ENCODE measurements at places on chromosomes 6 and 20.

- no peak for DNase-seq
Measured at GRCh38 chr6:169997187-169997929, 245.9 kb downstream of the ERMARD start.

- no peak for DNase-seq
Measured at GRCh38 chr20:7178004-7178403, 410.5 kb downstream of the BMP2 start.

DNA sequence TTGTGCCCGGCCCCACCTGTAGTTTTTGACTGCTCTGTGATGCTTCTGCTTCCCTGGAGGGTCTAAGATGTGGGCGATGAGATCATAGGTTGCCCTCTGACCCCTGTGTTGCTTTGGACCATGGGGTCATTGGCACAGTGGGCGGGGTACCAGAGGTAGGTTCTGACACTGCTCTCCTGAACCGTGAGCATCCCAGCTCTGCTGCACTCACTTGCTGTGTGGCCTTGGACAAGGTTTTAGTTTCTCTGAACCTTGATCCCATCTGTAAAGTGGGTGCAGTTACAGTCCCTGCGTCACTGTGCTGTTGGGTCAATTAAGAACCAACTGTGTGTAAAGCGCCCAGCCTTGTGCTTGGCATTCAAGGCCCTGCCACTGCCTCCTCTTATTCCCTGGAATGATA lies 30.9 kb downstream of the SRC start:
- no peak for DNase-seq

- DNase-seq, result peak; percentile 57
Measured at GRCh38 chr6:4394786-4395185, 259.4 kb upstream of the ECI2 start.

DNA sequence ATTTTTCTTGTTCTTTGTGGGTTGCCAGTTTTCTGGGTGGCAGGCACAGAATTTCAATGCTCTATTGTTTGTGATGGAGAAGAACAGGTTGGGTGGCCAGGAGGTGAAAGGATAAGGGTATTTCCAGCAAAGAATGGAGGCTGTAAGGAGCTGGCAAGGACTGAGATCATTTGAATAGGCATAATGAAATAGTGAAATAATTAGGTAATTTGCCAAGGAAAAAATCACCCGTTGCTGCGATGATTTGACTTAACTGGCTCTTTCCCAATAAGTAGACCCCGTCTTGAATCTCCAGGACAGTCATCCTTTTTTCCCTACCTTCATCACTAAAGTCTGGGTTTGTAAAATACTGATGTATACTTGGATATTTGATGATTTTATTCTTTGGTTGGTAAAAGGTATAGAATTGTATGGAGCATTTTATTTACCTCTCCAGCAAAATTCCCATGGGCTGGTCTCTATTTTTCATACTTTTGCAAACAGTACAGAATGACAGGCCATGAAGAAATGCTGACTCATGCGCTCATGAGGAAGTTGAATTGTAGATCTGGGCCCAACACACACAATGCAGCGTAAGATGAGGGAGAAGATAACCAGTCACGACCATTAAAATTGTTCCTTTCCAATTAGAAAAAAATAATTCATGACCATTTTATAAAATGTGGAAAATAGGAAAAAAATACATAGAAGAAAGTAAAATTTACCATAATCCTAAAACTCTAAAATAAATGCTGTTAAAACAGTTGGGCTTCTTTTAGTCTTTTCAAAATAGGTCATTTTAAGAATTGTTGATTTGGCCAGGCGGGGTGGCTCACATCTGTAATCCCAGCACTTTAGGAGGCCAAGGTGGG lies 2.4 kb upstream of the GCNT2 start:
- no peak for DNase-seq

GRCh38 chr20:5718896-5719595 lies 31.2 kb upstream of the SHLD1 start:
- no peak for DNase-seq

DNA sequence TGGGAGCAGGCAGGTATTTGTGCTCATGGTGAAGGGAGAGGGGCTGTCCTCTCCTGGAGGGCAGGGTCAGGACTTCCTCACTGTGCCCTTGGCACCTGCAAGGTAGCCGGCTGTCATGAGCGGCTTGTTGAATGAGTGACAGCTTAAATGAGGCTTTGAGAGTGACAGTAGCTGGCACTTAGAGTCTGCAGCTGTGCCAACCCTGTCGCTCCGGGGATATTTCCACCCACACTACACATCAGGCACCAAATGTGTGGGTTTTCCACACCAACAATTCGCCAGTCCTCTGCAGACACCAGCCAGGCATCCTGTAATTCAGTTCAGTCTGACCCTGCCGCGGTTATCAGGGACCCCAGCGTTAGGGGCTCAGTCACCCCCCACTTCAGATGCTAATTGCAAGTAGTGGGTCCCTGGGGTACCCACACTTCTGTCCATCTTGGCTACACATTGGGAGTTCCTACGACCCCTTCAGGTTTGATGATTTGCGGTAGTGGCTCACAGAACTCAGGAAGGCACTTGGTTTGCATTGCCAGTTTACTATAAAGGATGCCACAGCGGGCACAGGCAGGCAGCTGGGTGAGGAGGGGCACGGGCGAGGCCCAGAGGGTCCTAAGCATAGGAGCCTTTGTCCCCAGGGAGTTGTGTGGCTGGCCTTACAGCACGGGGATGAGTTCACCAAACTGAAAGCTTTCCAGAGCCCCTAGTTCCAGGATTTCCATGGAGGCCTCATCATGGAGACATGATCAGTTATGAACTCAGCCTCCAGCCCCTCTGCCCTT lies 9.1 kb downstream of the MTG2 start:
- no peak for DNase-seq

DNA sequence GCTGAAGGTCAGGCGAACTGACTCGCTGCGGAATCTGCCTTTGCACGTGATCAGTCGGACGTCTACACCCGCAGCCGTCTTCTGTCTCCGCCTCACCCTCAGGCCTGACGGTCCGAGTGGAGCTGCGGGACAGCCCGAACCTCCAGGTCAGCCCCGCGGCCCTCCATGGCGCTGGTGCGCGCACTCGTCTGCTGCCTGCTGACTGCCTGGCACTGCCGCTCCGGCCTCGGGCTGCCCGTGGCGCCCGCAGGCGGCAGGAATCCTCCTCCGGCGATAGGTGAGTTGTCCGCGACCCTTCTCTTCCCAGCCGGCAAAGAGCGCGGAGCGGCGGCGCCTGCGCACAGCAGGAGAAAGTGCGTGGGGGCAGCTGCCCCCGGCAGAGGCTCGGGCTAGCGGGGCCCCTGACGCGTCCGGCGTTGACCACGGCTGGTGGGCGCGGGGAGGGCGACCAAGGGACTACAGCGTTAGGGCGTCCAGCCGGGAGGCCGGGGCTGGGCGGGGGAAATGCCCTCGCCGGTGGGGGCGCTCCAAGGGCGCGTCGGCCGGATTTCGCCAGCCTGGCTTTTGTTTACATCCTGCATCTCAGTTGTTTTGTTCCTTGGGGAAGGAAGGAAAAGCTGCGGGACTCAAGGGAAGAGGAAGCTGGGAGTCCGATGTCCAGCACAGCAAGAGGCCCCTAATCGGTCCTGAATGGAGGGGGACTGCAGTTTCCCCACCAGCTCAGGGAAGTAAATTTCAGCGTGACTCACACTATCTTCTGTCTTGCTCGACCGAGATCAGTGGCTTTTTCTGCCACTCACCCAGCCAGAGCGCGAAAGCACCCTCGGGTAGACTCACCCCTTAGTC lies at the start of gene SMPDL3A:
SMPDL3A (plus strand) TSS at position 77 of the 846 bp plus-strand sequence; CDS start at position 166, 89 bp downstream.
- peak; percentile 79 for DNase-seq

DNA sequence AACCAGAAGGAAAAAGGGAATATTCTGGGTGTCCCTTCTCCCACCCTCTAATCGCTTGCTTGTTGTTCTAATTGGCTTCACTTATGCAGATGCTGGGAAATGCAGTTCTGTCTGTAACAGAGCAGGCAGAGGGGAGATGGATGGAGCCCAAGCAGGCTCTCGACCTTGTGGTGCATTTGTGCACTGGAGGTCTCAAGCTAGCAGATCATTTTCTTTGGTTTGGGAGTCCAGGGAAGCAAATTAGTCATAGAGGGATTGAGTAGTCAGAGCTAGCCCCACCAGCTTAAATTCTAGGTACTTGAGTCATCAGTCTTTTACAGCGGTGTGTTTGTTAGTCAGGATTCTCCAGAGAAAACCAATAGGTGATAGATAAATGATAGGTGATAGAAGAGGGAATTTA lies 234.7 kb upstream of the ECI2 start:
- peak; percentile 86 for DNase-seq
